ENCODE measurements at places on chromosomes 1 and 21.

DNA sequence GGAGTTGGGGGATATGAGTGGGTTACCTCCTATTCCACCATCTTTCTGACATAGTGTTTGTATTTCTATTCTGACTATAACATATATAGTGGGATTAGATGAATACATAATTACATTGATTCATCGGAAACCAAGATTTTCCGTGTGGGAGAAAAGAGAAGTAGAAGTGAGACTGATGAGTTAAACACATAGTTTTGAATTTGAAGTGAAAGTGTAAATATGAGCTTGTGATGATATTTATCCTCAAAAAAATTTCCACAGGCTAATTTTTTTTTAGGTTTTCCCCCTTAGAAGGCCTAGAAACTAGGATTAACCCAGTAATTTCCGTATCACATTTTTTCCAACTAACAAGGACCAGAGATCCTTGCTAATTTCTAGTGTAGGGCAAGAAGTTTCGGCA, 6.9 kb downstream of the CD1B start:
- DNase-seq: no peak

GRCh38 chr1:2208309-2209239, 14.0 kb upstream of the FAAP20 start:
- DNase-seq: no peak

DNA sequence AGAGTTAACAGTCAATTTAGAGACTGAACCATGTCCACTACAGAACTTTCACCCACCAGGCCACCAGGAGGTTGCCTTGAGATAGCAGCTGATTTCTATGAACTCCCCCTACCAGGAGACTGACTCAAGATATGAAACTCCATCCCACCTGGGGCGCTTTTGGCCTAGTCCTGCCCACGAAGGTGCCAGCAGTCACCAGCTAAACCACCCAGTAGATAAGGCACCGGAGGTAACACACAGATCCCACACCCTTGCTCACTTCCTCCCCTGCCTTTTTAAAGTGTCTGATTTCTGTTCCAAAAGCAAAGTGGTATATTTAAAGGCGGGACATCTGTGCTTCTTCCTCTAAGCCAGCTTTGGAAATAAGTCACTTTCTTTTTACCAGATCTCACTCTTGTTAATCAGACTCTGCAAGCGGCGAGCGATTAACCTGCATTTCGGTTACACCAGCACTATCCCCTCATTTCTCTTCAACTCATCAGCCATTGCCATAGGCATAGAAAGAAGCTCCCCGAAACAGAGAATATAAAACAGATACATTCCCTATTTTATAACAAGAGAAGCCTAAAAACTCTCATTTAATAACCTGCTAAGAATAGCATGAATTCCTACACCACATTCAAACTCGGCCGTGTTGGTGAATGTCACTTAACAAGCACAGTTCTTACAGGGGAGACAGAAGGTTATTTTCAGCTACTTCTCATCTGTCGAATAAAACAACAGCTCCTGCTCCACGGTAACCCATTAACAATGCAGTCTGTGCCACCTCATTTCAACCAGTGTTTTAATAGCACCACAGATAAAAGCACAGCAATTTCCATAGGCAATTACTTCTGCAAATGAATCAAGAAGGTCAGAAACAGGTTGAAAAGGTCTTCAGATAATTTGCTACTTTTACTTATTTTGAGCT, 318.1 kb downstream of the KCNH1 start:
- DNase-seq: no peak

GRCh38 chr1:207172321-207172720, 68.3 kb downstream of the C4BPA start:
- no peak for DNase-seq

GRCh38 chr1:41870076-41870562, 48.6 kb downstream of the HIVEP3 start:
- no peak for DNase-seq

DNA sequence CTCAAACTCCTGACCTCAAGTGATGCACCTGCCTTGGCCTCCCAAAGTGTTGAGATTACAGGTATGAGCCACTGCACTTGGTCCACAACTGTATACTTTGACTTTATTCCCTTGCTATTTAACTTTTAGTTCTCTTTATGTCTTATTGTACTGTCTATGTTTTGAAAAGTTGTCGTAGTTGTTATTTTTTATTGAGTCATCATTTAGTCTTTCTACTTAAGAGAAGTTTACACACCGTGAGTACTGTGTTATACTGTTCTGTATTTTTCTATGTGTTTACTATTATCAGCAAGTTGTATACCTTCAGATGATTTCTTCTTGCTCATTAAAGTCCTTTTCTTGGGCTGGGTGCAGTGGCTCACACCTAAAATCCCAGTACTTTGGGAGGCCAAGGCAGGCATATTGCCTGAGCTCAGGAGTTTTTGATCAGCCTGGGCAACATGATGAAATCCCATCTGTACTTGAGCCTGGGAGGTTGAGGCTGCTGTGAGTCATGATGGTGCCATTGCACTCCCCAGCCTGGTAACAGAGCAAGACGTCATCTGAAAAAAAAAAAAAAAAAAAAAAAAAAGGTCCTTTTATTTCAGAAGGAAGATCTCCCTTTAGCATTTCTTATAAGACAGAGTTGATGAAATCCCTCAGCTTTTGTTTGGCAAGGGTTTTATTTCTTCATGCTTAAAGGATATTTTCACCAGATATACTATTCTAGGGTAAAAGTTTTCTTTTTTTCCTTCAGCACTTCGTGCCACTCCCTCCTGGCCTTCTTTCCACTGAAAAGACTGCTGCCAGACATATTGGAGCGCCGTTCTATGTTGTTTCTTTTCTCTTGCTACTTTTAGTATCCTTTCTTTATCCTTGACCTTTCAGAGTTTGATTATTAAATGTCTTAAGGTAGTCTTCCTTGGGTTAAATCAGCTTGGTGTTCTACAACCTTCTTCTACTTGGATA, 47.6 kb downstream of the TNFSF18 start:
- no peak for DNase-seq

DNA sequence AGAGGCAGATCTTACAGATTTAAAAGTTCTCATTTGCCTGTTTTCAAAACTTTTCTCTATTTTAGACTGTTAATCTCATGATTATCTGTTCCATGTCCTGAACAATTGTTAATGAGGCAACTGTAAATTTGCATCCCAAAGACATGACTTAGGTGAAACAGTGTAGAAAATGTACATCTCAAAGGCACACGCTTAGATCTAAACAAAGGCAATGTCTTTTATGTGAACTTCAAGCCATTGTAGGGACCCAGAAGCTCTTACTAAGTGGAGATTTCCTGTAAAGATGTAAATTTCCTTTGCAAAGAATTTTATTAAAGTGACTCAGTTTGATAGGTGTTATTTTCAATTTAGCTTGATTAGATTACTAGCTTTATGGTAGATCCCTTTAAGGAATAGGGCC, 125.2 kb upstream of the F3 start:
- DNase-seq: no peak

GRCh38 chr1:228175316-228176023, 9.9 kb downstream of the IBA57 start:
- DNase-seq: no peak

- DNase-seq: no peak
Measured at GRCh38 chr1:16042096-16042495, 1.5 kb upstream of the CLCNKB start.

DNA sequence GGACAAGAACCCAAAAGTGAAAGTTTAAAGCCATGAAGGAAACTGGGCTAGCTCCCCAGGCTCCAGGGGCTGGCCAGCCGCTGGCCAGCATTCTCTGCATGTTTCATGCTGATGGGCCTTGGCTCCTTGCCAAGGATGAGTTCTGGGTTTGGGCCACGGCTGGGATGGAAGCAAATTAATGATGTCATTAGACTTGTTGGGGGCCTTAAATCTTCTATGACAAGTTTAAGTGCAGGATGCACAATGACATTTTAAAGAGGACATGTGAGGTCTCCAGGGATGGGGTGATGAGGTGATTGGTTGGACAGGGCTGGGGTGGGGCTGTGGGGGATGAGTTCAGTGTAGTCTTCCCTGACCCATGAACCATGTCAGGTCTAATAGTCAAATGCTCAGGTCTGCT, 199.6 kb downstream of the TRABD2B start:
- no peak for DNase-seq

- no peak for DNase-seq
Measured at GRCh38 chr1:82395440-82395839, 594.7 kb downstream of the ADGRL2 start.

DNA sequence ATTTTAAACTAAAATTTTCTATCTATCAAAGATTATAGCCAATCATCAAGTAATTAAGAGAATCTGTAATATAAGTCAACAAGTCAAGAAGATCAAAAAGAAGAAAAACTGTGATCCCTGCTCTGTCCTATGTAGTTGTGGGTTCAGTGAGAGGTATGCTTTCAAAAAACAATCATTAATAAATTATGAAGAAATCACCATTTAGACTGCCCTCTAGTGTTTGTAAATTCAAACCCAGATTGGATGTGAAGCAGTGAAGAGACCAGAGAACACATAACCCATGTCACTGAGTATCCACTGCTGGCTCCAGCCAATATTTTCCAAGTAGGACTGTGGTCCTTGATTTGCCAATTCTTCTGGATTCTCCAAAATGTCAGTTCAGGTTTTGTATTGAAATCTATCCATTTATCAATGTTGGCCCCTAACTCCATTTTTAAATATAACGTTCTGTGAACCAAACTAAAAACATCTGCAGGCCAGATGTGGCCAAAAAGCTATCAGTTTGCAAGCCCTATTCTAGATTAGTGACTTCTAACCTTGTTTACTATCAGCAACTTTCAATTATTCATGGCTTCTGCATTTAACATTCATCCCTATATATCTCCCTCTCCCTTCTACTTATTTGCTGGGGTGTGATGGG, 467.5 kb upstream of the CXADR start:
- DNase-seq: no peak

DNA sequence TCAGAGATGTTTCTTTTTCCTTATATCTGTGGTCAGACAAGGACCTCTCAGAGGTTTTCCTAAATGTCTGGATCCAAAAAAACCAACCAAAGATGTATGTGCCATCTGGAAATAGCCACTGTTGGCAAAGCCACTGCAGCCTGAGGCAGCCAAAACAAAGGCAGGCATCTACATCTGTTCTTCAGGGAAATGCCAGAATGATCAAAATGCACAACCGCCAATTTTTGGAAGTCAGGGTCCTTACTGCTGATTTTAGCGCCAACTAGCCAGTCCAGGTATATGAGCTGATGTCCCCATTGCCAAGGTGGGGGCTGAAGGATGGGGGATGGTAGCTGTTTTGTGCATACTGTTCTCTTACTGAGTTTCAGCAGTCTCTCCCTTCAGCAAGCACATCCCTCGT, 45.9 kb downstream of the SYT14 start:
- no peak for DNase-seq

GRCh38 chr1:203627851-203628200, 1.2 kb downstream of the ATP2B4 start:
- no peak for DNase-seq

- no peak for DNase-seq
Measured at GRCh38 chr1:175792136-175792535, 48.7 kb upstream of the TNR start.

- DNase-seq: no peak
Measured at GRCh38 chr1:150927624-150928023, 1.5 kb downstream of the SETDB1 start.

- no peak for DNase-seq
Measured at GRCh38 chr21:24590261-24590660, 1017.0 kb downstream of the MRPL39 start.

DNA sequence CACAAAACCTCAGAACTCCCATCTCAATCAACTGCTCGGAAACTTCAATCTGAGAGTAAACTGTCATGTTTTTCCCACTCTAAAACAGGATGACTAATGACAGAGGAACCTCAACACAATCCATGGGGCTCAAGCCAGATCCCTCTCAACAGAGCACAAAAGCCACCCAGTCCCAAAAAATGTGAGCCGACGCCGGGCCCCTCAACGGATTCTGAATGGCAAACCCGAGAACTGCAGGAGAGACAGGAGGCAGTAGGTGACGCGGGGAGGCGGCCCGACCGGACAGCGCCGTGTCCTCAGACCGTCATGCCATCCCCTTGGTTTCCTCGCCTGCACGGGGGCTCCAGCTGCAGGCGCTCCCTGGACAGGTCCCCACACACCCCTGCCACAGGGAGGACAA, 53.4 kb downstream of the SSBP3 start:
- no peak for DNase-seq

GRCh38 chr1:221937155-221937953, 195.5 kb upstream of the DUSP10 start:
- no peak for DNase-seq

DNA sequence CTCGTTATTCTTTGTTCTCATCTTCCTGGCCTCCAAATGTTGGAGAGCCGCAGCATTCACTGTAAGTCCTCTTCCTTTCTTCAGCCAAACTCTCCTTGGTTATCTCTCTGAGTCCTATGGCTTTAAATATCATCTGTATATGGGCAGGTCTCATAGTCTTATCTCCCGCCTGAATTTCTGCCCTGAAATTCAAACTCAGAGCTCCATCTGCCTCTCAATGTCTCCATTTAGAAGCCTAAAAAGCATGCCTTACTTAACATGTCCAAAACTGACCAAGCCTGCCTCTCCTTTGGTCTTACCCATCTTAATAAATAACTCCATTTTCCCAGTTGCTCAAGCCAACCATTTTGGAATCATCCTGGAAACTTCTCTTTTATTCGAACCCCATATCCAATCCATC, 80.7 kb downstream of the DHRS3 start:
- DNase-seq: no peak

GRCh38 chr1:202068596-202068995, 54.1 kb upstream of the GPR37L1 start:
- no peak for DNase-seq

- DNase-seq: no peak
Measured at GRCh38 chr1:181255270-181255929, 166.9 kb downstream of the IER5 start.

DNA sequence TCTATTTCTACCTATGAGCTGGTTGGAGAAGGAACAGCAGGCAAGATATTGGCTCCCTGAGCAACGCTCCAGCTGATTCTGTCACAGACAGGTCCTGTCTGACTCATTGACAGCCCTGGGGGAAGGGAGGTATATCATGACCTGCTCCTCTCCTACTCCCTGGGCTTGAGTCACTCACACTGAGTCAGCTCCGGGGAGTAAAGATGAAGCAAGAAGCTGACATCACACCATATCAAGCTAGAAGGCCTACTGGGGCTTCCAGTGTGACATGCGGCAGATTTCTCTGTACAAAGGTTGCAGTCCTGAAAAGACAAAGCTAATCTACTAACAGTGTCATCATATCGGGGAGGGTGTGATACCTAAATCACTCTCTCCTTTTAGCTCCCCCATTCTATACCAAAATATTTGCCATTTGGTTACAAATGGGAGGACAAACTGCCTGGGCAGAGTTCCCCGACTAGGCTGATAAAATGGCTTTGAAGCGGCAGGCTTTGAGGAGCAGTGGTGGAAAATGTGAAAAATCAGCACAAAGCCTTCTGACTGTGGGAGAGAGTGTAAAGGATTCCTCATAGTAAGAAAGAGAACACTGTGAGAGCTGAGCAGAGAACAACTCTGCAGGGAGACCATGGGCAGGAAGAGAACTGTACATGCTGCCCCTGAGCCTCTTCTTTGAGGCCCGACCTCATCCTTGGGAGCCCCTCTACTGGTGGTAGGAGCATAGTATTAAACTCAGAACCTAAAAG, 15.5 kb downstream of the PI4KB start:
- DNase-seq: peak; percentile 55

All from stimulated activated CD8-positive, alpha-beta memory T cell treated with anti-CD3 and anti-CD28 coated beads, Interleukin-12 subunit alpha, Interleukin-12 subunit beta, amount 100 ng/mL, for 1 hour (primary cell).